ENCODE measurements at places on chromosomes 16 and 17.

GRCh38 chr17:8892338-8892690, 24.8 kb upstream of the PIK3R6 start:
- no peak for DNase-seq

GRCh38 chr17:63696381-63696961, 3.5 kb downstream of the LIMD2 start:
- DNase-seq, result no peak

DNA sequence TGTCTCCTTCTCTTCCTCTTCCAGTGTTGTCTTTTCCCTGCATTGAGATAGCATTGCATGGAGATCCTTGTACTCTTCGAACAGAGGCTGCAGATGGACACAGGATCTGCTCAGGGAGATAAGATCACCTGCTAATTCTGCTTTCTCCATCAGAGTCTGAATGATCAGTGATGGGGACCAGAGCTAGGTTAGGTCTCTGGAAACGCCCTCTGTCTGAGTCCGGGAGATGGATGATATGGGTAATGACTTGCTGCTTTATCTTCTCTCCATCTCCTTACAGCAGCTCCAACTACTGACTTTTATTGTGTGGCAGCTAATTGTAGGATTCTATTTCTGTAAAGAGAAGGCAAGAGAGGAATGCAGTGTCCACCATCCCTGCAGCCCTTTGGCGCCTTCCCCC, 435.6 kb downstream of the WWOX start:
- DNase-seq, result no peak

- no peak for DNase-seq
These were observed 6.4 kb upstream of the CRK start for GRCh38 chr17:1462164-1463112.

GRCh38 chr17:71496552-71496951, 624.3 kb upstream of the SOX9 start:
- DNase-seq, result no peak

- no peak for DNase-seq
These were observed 60.8 kb upstream of the MED9 start for GRCh38 chr17:17416007-17416399.

DNA sequence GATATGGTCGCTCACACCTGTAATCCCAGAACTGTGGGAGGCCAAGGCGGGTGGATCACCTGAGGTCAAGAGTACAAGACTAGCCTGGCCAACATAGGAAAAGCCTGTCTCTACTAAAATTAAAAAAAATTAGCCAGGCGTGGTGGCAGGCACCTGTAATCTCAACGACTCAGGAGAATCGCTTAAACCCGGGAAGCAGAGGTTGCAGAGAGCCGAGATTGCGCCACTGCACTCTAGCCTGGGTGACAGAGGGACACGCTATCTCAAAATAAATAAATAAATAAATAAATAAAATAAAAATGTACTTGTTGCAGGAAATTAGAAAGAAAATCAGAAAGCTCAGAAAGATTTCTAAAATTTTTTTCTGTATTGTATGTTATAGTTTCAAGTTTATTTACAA, 113.9 kb downstream of the LITAF start:
- no peak for DNase-seq

DNA sequence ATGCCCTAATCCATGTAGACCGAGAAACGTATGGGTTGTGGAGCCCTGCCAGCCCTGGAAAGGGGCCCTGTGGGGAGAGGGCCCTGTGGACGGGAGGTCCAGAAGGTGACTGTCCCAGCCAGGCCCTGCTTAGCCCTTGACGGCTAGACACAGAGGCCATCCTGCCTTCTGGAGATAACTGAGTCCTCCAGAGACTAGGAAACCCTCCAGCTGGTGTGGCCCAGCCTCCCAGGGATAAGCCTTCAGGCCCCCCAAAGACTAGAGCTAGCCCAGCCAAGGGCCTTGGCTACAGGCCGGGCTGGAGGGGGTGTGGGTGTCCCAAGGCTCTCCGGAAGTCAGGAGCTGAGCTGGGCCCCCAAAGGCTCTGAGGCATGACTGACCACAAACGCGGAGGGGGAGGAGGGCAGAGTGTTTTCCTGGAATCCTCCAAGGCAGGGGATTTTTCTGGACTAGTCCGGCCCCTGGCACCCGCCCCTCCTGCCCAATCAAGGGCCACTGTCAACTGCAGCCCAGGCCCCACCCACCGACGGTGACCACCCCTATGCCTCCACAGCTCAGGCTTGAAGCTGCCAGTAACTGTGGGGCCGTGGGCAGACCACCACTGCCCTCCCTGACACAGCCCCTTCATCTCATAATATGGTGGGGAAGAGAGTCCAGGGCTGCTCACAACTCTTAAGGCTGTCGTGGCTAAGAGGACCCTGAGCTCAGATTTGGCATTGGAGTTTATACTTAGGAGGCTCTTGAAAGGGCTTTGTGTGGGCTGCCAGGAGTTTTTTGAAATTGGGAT, 885 bp upstream of the VASN start:
- no peak for DNase-seq

- no peak for DNase-seq
These were observed 22.6 kb upstream of the WDR45B start for GRCh38 chr17:82670661-82671450.

DNA sequence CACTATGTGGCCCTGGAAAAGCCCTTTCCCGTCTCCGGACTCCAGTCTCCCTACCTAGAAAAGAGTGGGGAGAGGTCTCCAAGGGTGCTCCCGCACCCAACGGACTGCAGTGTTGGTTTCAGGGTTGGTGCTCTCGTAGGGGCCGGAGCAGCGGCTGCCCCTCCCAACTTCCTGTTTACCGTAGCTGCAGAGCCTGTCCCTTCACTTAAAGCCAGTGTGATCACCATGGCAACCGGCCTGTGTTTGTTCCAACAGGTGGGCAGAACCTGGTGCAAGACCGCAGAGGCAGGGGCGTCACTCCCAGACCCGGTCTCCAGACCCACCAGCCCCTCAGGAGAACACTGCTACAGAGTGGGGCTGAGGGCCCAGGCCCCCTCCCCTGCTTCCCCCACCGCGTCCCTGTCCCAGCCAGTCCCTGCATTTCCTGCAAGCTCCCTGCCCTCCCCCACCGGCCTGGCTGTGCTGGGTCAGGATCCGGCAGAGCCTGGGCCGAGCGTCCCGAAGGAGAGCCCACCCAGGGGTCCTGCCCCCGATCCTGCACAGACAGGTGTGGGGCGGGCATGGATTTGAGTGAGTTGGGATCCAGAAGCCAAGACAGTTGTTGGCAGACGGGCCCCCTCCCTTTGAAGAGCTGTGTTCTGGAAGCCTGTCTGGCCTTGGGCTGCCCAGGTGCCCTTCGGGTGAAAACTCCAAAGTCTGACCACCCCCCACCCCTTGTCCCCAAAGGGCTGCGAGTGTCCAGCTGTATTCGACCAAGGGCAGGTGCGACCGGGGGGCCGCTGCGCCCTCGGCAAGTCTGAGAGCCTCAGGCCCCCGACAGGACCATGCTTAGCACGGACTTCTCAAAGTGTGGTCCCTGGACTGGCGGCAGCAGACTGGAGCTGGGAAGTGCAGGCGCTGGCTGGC, 1.5 kb upstream of the BAIAP3 start:
- DNase-seq, result no peak

DNA sequence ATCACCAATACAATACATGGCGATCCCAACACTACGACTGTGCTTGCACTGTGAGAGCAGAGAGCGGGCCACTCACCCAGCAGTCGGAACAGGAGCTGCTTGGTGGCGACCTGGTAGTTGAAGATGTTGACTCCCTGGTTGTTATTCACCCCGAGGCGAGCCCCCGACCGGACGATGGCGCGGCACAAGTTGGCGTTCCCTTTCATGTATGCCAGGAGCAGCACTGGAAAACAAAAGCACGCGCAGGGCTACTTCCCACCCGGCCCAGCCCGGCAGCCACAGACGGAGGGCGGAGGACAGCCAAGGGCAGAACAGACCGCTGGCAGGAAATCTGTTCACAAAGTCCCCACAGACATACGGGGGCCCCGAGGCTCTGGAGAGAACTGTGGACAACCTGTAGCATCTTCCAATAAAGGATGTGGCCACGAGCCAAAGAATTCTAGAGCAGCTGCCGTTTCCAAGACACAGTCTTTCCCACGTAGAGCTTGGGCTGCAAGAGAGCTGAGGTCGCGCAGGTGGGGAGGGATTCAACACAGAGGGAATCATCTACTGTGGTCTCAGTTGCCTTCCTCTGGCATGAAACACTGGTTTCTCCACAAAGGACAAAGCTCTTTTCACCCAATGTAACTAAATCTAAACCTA, 27.8 kb downstream of the CYB5D2 start:
- DNase-seq, result no peak

- DNase-seq, result no peak
These were observed 13.9 kb downstream of the TCF25 start for GRCh38 chr16:89887243-89887642.

GRCh38 chr16:3007059-3007956, 5.4 kb upstream of the CLDN9 start:
- DNase-seq, result no peak

DNA sequence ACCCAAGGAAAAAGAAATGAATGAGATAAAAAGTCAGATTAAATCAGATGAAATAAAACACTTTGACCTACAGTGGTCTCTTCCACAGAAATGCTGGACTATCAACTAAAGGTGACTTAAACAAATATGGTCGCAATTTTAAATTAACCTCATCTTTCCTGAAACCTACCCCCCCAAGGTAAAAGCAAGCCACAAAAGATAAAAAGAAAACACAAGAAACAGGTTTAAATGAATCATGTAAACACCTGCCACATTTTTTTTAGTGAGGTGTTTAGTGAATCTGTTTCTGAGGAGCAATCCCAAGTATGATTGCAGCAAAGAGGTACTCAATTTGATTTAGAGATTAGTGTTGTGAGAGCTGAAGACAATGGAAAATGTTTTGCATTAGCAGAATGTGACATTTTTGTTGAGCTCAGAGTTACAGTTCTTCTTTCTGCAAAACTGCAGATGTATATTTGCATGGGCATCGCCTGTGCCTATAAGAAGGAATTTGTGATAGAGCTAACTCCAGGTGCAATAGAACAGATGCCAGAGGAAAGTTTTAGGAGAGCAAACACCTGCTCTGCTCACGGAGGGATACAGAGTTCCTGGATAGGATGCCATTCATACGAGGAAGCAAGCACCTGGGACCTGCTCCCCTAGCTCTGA, 3.4 kb upstream of the MMD start:
- DNase-seq, result no peak

DNA sequence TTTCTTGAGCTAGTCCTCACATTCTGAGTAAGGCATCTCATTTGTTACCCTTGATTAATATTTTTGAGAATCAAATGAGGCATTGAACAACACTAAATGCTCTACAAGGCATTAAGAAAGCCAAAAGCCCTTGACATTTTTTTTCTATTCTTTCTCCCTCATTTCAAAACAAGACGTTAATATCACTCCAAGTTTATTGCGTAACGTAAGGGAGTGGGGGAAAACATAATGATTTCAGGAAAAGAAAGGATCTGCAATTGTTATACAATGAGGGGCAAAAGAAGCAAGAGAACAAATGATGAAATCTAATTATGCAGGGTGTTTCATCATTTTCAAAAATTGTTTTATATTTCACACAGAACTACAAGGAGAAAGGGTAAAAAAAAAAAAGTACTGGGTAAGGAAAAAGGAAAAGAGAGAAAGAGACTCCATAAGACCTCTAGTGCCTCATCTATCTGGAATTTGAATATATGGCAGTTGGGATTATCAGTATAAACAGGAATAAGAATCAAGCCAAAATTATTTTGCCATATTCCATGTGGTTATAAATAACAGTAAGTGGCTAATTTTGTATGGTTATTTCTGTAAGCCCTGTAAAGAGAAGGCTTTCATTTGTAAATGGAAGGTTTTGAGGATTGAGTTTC, 163.0 kb downstream of the ABCA8 start:
- DNase-seq, result no peak

- no peak for DNase-seq
These were observed 23.9 kb downstream of the PITPNM3 start for GRCh38 chr17:6532441-6532885.

DNA sequence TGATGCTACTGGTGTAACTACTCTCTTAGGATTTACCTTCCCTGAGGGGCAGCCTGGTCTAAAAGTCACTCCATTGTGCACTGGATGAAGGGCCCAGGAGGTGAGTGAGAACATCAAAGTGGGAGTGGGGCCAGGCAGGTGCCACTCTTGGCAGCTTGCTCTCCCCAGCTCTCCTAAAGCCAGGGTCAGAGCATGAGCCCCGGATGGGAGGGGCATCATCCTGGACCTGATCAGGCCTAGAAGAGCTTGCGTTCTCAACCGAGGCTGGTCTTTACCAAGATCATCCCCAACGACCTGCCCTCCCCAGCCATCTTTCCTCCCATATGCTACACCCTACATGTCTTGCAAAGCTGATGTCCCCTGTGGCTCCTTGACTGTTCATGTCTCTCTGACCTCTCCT, 87.1 kb downstream of the AIPL1 start:
- no peak for DNase-seq

DNA sequence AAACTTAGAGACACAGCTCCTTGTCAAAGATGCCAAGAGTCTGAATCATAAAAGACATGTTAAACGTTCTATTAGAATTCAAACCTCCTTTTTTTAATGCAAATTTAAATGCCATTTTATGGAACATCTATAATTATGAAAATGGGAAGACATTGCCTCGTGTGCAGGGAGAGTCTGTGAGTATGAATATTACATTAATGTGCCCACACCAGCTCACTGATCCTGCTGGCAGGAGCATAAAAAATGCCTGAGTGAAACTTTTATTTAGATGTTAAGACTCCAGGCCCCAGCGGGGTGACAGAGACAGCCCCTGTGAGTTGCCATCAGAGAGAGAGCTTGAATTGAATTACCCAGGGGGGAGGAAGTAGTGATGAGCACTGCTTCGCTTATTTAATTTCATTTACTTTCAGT, 84.8 kb downstream of the SNX11 start:
- DNase-seq, result no peak

DNA sequence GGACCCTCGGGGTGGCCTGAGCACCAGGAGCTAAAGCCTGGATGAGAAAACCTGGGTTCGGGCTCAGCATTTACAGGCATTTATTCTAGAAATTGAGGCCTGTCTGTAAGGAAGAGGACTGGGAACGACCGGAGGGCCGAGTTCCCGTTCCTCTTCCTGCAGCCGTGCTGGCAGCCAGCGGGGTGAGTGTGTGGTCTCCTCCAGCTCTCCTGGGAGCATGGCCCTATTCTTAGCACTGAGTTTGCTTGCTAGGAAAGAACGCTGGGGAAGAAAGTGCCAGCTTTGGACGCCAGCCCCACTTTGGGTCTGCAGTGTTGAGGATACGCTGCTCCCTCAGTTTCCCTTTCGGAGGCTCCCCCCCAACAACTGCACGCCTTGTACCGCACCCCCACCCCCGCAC, 49.6 kb downstream of the MGAT5B start:
- DNase-seq, result no peak

DNA sequence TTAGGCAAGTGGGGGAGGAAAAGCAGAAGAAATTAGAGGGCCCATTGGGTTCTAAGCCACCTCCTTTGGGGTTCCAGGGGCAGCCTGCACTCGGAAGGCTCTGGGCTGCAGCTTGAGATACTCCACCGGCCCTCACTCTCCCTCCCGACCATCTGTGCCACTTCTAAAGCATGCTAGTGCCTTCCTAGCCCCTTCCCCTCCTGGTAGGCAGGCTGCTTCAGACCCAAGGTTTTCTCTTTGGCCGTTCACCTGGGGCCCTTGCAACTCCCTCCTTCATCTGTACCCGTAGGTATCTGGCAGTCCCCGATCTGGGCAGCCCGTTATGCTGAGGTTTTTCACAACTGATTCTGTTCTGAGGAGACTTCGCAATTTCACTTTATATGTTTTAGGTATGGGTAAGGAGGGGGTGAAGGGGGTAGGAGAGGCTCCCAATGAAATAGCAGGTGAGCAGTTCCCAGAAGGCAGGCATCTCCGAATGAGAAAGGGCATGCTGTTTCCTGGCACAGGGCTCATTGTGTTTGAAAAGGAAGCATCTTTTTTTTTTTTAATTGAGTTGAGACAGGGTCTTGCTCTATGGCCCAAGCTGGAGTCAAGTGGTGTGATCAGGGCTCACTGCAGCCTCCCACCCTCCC, 98.7 kb downstream of the RAB11FIP4 start:
- DNase-seq, result no peak

Measured in osteocyte (in vitro differentiated cells).